ENCODE measurements at places on chromosomes 4 and X.

GRCh38 chr4:3834186-3834662, 68.0 kb downstream of the ADRA2C start:
- DNase-seq, result no peak

GRCh38 chrX:10130354-10130753, 26.4 kb upstream of the CLCN4 start:
- DNase-seq, result no peak

DNA sequence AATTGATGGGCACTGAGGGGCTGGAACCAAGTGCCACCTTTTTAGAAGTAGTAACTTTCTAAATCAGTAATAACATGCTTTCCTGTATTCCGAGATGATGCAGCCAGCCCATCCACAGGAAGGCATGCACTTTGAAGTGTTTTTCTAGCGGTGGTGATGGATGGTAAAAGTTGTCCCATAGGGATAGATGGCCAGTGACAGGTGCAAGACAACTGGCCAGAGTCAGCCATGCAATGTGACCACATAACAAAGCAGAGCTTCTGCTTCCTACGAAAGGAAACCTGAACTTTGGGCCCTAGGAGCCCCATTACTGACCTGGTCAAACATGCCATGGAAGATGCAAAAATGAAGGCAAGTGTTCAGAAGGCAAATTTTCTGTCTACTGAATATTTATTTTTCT, 72.3 kb downstream of the NR3C2 start:
- no peak for DNase-seq

DNA sequence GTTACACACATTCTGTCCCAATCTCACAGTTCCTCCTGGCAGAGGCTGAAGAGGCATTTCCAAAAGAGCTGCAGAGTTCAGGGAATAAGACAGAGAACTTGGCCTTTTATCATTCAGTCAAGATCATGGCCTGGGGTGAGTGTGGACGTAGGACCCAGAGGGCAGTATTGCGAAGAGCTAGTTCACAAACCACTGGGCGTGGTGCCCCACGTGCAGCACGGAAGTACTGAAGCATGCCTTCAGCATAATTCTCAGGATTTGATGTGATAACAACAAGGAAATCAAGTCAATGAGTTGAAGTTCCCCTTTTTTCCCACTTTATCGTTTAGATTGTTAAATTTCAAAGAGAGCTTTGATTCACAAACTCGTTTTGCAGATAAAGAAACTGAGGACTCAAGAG, 117.7 kb downstream of the RELL1 start:
- DNase-seq, result no peak

- no peak for DNase-seq
Observed at GRCh38 chr4:174084542-174084941, 198.9 kb downstream of the FBXO8 start.

DNA sequence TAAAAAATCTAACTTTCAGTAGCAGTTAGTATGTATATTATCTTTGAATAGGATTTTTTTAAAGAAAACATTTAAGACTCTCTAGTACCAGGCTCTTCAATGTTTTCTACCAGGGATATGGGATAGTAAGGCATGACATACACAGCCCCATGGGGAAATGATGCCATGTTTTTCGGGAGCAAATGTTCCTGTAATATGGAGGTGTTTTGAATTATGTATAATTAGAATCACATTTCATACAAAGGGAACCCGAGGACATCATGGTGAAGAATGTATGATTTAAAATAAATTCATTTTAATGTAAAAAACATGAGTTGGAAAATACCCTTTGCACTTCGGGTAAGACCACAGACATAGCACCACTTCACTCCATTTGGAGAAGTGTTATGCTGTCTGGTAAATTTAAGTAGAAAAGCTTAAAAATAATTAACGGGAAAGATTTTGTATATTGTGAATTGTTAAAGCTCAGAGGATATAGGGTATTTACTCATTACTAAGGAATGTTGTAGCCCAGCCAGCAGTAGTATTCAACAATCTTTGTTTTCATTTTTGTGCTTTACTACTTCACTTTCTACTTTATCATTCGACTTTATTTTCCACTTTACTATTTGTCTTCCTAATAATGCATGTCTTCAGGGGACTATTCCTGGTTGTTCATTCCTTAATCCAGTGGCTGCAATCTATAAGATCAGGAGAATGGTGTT, 2050.7 kb downstream of the ARAP2 start:
- DNase-seq, result no peak

DNA sequence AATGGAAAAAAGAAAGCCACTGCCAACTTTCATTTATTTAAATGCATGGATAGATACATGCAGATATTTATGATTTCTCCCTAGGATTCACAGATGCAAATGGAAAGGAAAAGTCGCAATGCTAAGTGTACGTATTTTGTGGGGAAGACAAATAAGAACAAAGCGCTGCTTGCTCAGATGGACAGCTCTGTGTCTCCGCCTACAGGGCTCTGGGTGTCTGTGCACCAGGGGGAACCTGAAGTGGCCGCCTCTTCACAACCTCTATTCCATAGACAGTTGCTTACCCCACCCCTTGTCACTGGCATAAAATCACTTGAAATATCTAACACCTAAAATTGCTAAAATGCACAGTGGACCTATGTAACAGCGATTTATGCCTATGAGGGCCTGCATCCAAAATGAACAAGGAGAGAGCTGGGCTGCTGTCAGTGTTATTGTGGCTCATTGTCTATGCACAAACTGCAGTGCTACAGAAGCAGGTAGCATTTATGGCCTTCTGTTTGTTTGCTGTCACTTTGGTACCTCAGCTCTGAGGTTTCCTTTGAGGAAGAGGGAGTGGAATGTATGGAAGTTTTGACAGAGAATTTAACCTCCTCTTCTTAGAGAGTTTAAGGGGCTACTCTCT, 58.6 kb upstream of the PAGE1 start:
- peak; percentile 18 for DNase-seq

GRCh38 chrX:120378570-120378969, 16.7 kb downstream of the ATP1B4 start:
- no peak for DNase-seq

- no peak for DNase-seq
Observed at GRCh38 chr4:80361329-80361900, 25.9 kb downstream of the CFAP299 start.

- DNase-seq, result no peak
Observed at GRCh38 chr4:7299010-7299907, 106.9 kb downstream of the SORCS2 start.

DNA sequence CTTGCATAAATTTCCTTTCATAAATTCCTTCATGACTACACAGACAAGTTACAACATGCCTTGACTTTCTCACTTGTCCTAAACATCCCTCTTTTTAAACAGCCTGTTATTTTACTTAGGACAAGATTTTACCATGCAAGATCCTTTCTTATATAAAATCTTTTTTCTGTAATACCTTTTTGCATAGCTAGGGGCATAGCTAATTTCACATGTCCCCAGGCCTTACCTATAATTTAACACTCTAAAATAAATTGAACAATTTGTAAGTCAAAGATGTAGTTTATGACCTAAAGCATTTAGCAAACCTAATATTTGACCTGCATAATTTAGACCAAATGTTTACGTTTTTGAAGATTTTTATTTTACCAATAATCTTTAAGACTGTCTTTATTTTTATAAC, 396.3 kb upstream of the FSTL5 start:
- DNase-seq, result no peak

DNA sequence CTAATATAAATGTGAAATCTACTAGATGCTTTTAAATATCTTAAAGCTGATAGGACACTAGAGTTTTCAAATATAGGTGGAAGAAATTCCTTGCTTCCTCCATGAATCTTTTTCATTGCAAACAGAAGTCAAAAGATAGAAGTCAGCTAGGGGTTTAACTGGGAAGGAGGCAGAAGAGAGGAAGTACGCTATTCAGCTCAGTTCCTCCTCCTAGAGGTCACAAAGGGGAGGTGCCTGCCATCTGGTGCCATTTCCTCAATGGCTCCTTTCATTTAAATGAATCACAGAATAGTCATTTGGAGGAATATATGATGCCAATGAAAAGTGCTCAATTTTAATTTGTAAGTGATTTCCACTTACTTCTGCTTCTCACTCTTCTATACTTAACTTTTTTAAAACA, 8.5 kb downstream of the COL25A1 start:
- DNase-seq, result no peak

- no peak for DNase-seq
Observed at GRCh38 chrX:123408821-123409737, 225.0 kb downstream of the GRIA3 start.

DNA sequence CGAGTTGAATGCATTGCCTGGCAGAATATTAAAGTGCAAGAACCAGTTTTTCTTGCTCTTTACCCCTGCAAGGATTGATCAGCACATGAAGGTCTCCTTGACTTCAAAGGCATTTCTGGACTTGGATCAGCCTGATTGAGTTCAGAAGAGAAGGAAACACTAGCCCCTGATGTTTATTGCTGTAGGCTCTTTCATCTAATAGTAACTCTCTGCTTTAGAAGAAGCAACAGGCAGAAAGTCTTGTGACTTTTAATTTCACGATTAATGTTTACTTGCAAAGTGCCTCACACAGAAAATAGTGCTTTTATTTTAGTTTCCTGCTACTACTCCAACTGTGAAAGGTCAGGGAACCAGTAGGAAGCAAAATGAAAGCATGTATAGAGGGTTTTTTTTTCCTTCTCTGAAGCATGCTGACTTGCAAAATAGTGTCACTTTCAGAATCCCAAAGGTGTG, 69.1 kb downstream of the PCDH7 start:
- DNase-seq, result no peak

DNA sequence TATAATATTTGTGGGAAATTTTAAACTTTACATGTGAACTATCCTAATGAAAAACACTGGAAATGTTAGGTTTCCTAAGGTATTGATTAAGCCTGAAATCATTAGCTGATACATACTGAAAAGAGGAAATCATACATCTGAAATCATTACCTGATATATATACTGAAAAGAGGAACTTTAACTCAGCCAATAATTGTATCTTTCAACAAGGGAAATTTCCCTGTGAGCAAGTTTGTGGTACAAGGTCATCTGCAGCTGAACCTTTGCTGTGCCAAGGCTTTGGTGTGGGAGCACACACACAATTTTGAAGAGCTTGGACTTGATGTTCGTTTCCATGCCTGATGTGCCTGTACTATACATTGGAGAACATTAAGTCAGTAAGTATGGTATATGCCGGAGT, 131.9 kb upstream of the USP9X start:
- DNase-seq, result no peak

Measured in activated T-cell treated with anti-CD3 and anti-CD28 coated beads for 48 hours (primary cell).